ENCODE measurements at places on chromosomes 12 and 14. TPM values are rescaled to one million over a fixed set of nuclear protein-coding genes. Genes with fewer than 3 reads are reported as not detected.

EML5 gene
- total RNA-seq = 0.75 TPM

SPRYD3 gene
- total RNA-seq = 64.5 TPM

OTOGL gene
- 7.6 TPM for total RNA-seq

KIF26A gene
- 14.1 TPM for total RNA-seq

PDZRN4 gene
- 0.89 TPM for total RNA-seq

DMAC2L gene
- 10.1 TPM for total RNA-seq

FOXG1 gene
- total RNA-seq = not detected

DNA sequence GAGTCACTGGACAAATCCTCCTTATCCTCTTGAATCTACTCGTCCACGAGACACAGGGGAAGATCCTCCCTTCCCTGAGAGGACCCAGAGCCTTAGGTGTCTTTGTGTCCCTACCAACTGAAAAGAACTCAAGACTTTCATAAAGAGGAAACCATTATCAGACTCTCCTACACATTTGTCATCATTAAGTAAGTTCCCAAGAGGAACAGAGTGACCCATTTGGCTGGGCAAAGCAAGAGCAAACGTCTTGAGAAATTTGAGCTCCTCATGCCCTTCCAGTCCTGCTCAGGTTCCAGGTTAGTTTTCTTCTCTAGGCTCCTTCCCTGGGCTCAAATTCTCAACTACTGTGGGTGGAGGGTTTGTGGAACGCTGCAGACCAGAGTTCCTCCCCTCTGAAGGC, 5.7 kb downstream of the MLF2 start:
- no peaks in the 10 kb centered on the region for H3K4me1 ChIP-seq
- no peak for DNase-seq
- H3K27ac ChIP-seq = no peak overlapping the region
- no peak overlapping the region for H3K4me3 ChIP-seq
- H3K27me3 ChIP-seq = no peaks in the 10 kb centered on the region

DNA sequence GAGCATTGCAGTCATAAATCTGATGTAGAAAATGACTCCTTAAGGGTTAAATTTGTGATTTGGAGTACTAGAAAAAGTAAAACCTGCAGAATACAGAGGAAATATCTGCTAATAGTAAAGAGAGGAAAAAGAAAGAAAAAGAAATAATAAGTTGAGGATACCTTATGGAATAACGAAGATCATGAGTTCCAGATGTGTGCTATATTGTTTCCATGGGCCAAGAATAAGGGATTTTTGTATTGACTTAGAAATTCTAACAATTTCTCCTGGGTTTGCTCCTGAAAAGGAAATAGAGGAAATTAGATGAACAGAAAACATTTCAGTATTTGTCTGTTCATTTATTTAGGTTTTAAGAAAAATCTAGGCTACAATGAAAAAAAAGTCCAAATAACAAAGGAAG, 115.3 kb downstream of the ALG10B start:
- DNase-seq = no peak
- H3K27me3 ChIP-seq = no peaks in the 10 kb centered on the region
- no peaks in the 10 kb centered on the region for H3K36me3 ChIP-seq
- H3K4me1 ChIP-seq = no peaks in the 10 kb centered on the region

DNA sequence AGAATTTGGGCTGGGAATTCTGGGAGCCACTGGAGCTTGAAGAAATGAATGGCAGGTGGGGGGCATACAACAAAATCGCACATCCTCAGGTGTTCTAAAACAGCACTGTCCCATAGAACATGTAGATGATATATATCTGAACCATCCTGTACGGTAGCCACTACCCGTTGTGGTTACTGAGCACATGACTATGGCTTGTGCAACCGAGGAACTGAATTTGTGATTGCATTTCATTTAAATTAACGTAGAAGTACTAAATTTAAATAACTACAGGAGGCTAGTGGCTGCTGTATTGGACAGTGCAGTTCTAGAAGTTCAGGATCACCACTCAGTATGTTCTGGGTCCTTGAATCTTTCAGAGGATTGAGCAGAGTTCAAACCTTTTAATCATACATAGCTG, 172.4 kb downstream of the PHETA1 start:
- DNase-seq = no peak
- no peaks in the 10 kb centered on the region for H3K27me3 ChIP-seq
- no peak overlapping the region for H3K4me3 ChIP-seq
- no peak overlapping the region for H3K27ac ChIP-seq

DNA sequence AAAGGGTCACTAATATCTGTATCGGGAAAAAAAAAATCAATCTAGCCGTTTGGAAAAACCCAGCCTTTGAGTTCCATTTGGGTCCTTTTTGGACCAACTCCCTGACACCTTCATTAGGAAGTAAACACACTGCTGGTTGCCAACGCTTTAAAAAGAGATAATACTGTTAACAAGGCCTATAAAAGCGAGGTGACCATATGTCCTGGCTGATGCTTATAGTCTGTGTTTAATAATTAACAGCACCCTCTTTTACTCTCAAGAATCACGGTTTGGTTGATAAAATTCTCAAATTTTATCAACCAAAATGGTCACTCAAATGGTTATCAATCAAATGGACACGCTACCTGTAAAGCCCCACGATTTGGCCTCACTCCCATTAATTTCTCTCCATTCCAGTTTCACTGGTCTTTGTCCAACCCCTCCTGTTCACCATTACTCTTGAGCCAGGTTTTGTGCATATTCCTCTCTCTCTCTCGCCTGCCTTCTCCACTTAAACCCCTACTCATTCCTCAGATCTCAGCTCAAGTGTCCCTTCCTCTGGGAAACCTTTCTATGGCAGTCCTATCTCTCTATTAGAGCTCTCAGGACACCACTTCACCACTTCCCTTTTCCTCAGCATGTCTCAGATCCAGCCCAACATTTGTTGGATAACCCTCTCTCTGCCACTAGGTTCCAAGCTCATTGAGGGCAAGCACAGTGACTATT, 9.5 kb downstream of the BTG1 start:
- H3K4me3 ChIP-seq = peak overlapping the region; percentile 4
- peak overlapping the region; percentile 99 for H3K27ac ChIP-seq
- H3K36me3 ChIP-seq = peaks cover 13% of the 10 kb centered on the region
- H3K4me1 ChIP-seq = peaks cover 82% of the 10 kb centered on the region
- no peak for DNase-seq

GRCh38 chr12:46982629-46983392, 96.6 kb upstream of the PCED1B start:
- DNase-seq = no peak
- no peaks in the 10 kb centered on the region for H3K27me3 ChIP-seq
- no peaks in the 10 kb centered on the region for H3K4me1 ChIP-seq
- H3K36me3 ChIP-seq = no peaks in the 10 kb centered on the region
- H3K4me3 ChIP-seq = no peak overlapping the region
- H3K27ac ChIP-seq = no peak overlapping the region

- no peak overlapping the region for H3K4me3 ChIP-seq
- no peaks in the 10 kb centered on the region for H3K36me3 ChIP-seq
- DNase-seq = no peak
- no peaks in the 10 kb centered on the region for H3K4me1 ChIP-seq
Measured at GRCh38 chr14:67555518-67556090, 22.5 kb downstream of the PLEKHH1 start.

- H3K27me3 ChIP-seq = no peaks in the 10 kb centered on the region
- H3K4me3 ChIP-seq = no peak overlapping the region
- H3K4me1 ChIP-seq = no peaks in the 10 kb centered on the region
- DNase-seq = no peak
- no peaks in the 10 kb centered on the region for H3K36me3 ChIP-seq
Measured at GRCh38 chr14:21867541-21867940, 193.9 kb upstream of the OR4E1 start.

- no peak overlapping the region for H3K4me3 ChIP-seq
- DNase-seq = no peak
- H3K36me3 ChIP-seq = peaks cover 76% of the 10 kb centered on the region
- no peaks in the 10 kb centered on the region for H3K27me3 ChIP-seq
Measured at GRCh38 chr14:50762001-50762930, 68.7 kb downstream of the NIN start.

DNA sequence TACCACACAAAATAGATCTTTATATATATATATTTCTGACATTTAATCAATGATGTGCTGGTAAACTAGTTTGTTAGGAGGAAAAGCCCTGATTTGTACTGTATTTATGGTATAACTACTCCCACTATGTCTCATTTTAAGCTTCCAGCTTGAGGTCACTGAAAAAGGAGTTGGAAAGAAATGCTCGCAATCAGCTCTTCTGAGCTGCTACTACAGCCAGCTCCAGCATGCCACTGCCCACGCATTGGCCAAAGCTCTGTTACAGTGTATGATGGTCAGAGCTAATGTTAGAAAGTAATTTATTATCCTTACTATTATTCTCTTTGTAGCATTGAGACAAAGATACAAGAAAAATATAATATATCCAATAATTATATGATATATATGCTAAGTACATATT, 55.0 kb upstream of the PCED1B start:
- DNase-seq = no peak
- H3K36me3 ChIP-seq = no peaks in the 10 kb centered on the region
- peaks cover 8% of the 10 kb centered on the region for H3K4me1 ChIP-seq
- no peak overlapping the region for H3K27ac ChIP-seq

- no peaks in the 10 kb centered on the region for H3K27me3 ChIP-seq
- no peak for DNase-seq
- H3K27ac ChIP-seq = no peak overlapping the region
- no peaks in the 10 kb centered on the region for H3K36me3 ChIP-seq
- no peak overlapping the region for H3K4me3 ChIP-seq
Measured at GRCh38 chr12:29041621-29042020, 107.5 kb upstream of the FAR2 start.

- DNase-seq = no peak
- H3K4me1 ChIP-seq = no peaks in the 10 kb centered on the region
- H3K27me3 ChIP-seq = no peaks in the 10 kb centered on the region
- no peaks in the 10 kb centered on the region for H3K36me3 ChIP-seq
- no peak overlapping the region for H3K4me3 ChIP-seq
Measured at GRCh38 chr14:93533842-93534241, 103.1 kb downstream of the UNC79 start.

GRCh38 chr12:22059976-22060647, 14.1 kb downstream of the CMAS start:
- no peak overlapping the region for H3K4me3 ChIP-seq
- no peak for DNase-seq
- peaks cover 69% of the 10 kb centered on the region for H3K36me3 ChIP-seq
- no peak overlapping the region for H3K27ac ChIP-seq
- H3K27me3 ChIP-seq = no peaks in the 10 kb centered on the region
- H3K4me1 ChIP-seq = no peaks in the 10 kb centered on the region

- DNase-seq = no peak
- no peaks in the 10 kb centered on the region for H3K36me3 ChIP-seq
- H3K27ac ChIP-seq = no peak overlapping the region
Measured at GRCh38 chr12:24349051-24349799, 399.8 kb upstream of the SOX5 start.

DNA sequence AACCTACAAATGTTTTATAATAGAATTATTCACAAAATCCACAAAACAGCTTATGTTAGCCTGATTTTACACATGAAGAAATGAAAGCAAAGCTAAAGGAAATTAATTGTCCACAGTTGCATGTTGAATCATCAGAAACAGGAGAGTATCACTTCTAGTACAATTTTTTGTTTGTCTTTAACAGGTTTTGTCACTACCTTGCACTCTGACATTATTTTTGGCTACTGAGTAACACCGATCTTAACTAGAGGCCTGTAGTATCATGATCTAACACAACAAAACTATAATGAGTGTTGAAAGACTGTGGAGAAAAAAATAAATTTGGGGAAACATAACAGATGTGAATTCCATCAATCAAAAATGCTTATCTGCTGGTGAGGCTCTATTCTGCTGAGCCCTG, 60.1 kb downstream of the TAOK3 start:
- H3K36me3 ChIP-seq = no peaks in the 10 kb centered on the region
- H3K4me3 ChIP-seq = no peak overlapping the region
- DNase-seq = no peak
- H3K27me3 ChIP-seq = no peaks in the 10 kb centered on the region
- H3K4me1 ChIP-seq = no peaks in the 10 kb centered on the region

GRCh38 chr12:27367078-27367477, 34.4 kb downstream of the BMAL2 start:
- H3K27ac ChIP-seq = no peak overlapping the region
- H3K4me3 ChIP-seq = no peak overlapping the region
- H3K27me3 ChIP-seq = no peaks in the 10 kb centered on the region
- H3K4me1 ChIP-seq = no peaks in the 10 kb centered on the region

GRCh38 chr14:29166507-29166906, 399.9 kb downstream of the FOXG1 start:
- no peak overlapping the region for H3K27ac ChIP-seq
- H3K36me3 ChIP-seq = no peaks in the 10 kb centered on the region
- no peaks in the 10 kb centered on the region for H3K27me3 ChIP-seq
- no peak overlapping the region for H3K4me3 ChIP-seq
